ENCODE measurements at places on chromosomes 13 and 19. TPM values are rescaled to one million over a fixed set of nuclear protein-coding genes. Genes with fewer than 3 reads are reported as not detected.

Gene NOP53
- total RNA-seq: 71.7 TPM

Gene SYT5
- 0.15 TPM for total RNA-seq

Gene TUBB4A
- total RNA-seq: not detected

Gene ZNF534
- total RNA-seq: 0.17 TPM

Gene TMEM59L
- 4.6 TPM for total RNA-seq

Gene SIGLEC5
- not detected for total RNA-seq

Gene ZNF766
- total RNA-seq: 15.3 TPM

All from smooth muscle cell of trachea (primary cell).